Upper lobe of left lung (tissue), 6 donors: ENCODE measurements at places on chromosomes 2 and 18. TPM values are rescaled to one million over a fixed set of nuclear protein-coding genes. Genes with fewer than 3 reads are reported as not detected.

Gene ZDBF2
- total RNA-seq = 6.6 TPM

Gene SLC5A7
- total RNA-seq = 0.33 TPM

Gene FN1
- total RNA-seq = 1,686 TPM

DNA sequence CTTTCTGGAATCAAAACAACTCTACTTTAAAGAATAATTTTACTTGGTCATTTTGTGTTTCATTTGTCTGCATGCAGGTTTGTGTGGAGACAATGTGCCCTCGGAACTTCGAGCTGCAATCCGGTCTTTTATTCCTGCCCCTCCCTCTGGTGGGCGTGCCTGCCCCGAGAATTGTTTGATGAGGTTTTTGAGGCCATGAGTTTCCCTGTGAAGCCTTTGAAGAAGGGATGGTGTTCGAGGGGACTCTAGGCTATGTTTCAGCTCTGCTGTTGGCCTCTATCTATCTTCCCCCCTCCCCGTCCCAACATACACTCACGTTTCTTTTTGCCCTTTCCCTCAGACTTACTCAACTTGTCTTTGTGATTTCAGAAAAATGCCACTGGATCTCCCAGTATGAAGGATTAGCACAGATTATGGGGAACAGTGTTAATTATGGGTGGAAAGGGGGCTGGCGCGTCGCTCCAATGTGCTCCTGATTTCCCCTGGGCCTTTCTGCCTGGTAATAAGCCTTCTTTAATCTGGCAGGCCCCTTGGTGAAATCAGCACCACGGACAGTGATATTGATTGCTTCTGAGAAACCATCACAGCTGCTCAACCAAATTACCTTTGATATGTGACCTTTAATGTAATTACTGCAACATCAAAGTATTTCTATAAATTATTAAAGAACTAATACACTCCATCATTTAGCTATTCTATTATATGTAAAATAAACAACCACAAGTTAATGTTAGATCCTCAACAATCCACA, 82.2 kb downstream of the CELF4 start:
- no peak overlapping the region for H3K27ac ChIP-seq
- H3K4me1 ChIP-seq = peaks cover 6% of the 10 kb centered on the region
- no peaks in the 10 kb centered on the region for H3K36me3 ChIP-seq
- no peak overlapping the region for H3K4me3 ChIP-seq
- H3K27me3 ChIP-seq = no peaks in the 10 kb centered on the region

DNA sequence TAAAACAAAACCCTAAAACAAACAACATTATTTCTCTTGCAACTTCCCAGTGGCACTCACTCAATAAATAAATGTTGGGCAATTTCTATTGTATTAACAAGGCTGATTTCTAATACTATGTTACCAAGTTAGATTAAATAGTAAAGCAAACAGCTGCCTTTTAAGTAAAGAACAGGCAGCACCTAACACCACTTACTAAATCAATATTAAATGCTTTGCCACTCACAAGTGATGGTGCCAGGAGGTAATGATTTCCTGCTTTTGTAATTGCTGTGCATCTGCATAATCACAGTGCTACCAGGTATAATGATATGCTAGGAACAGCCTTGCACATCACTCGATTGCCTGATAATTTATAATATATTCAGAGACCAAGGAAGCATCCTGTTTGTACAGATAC, 276.5 kb downstream of the NBAS start:
- no peak for DNase-seq
- no peak overlapping the region for H3K27ac ChIP-seq
- peaks cover 5% of the 10 kb centered on the region for H3K36me3 ChIP-seq
- H3K27me3 ChIP-seq = no peaks in the 10 kb centered on the region

DNA sequence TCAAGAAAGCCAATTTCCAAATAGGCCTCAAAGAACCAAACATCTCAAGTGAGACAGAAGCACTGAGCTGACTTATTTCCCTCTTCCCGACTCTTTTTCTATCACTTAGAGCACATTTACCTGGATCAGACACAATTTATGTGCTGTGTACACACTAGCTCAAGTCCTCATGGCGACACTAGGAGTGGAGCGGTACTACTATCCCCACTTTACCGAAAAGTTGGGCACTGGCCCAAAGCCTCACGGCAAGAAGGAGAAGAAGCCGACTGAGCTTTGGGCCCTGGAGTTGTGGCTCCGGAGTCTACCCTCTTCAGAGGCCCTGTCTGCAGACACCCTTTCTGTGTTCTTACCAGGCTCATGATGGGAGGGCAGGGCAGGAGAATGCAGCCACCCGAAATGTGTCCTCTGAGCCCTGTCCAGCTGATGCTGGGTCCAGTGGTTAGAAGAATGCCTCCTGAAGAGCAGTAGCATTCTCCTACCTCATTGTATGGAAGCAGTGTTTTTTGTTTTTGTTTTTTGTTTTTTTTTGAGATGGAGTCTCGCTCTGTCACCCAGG, 91.7 kb upstream of the CNGA3 start:
- H3K27me3 ChIP-seq = no peaks in the 10 kb centered on the region
- DNase-seq = no peak
- no peaks in the 10 kb centered on the region for H3K4me1 ChIP-seq
- H3K4me3 ChIP-seq = no peak overlapping the region
- H3K27ac ChIP-seq = no peak overlapping the region

Gene PCGF1
- 39.8 TPM for total RNA-seq

DNA sequence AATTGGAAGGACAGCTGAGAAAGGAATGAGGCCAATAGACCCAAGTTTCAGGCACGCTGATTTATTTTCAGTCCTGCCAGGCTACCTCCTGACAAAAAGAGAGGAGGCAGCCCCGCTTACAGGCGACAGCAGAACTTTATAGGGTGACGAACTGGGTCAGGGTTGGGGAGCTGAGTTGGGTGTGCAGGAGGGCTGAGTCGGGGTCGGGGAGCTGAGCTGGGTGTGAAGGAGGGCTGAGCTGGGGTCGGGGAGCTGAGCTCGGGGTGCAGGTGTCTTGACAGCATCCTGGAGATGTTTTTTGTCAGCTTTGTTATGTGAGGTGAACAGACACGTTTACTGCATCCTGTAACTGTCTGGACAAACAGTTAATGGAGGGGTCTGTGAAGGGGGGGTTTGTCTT, 342.2 kb downstream of the ADCYAP1 start:
- H3K27ac ChIP-seq = no peak overlapping the region
- no peak overlapping the region for H3K4me3 ChIP-seq
- no peaks in the 10 kb centered on the region for H3K4me1 ChIP-seq
- no peaks in the 10 kb centered on the region for H3K27me3 ChIP-seq
- H3K36me3 ChIP-seq = no peaks in the 10 kb centered on the region

- H3K27ac ChIP-seq = no peak overlapping the region
- H3K4me1 ChIP-seq = peaks cover 58% of the 10 kb centered on the region
- DNase-seq = no peak
- H3K36me3 ChIP-seq = no peaks in the 10 kb centered on the region
Observed at GRCh38 chr2:65380255-65380654, 52.1 kb downstream of the SPRED2 start.

GRCh38 chr18:48153613-48154481, 223.4 kb upstream of the SMAD2 start:
- H3K4me3 ChIP-seq = no peak overlapping the region
- no peak for DNase-seq
- peaks cover 9% of the 10 kb centered on the region for H3K4me1 ChIP-seq
- no peak overlapping the region for H3K27ac ChIP-seq

Gene PKDCC
- 106 TPM for total RNA-seq

Gene NT5DC4
- 5.2 TPM for total RNA-seq

GRCh38 chr2:19731037-19731436, 170.7 kb downstream of the TTC32 start:
- H3K4me1 ChIP-seq = no peaks in the 10 kb centered on the region
- no peak overlapping the region for H3K27ac ChIP-seq
- DNase-seq = no peak
- H3K4me3 ChIP-seq = no peak overlapping the region
- H3K36me3 ChIP-seq = no peaks in the 10 kb centered on the region

DNA sequence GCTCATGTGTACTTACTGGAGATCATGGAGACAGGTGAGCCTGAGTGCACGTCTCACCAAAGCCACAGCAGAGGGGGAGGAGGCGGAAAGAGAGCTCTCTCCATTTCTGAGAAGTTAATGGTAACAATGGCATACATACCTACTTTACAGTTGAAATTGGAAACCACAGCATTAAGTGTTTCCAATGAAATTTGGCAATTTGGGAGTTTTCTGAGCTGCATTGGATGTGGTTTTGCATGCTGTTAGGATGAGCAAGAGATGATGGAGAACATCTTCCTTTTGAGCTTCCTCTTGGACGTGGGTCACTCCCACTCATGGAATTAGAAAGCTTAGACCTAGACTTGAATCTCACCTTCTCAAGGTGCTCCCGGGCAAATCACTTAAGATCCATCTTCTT, 25.5 kb upstream of the IL37 start:
- no peak overlapping the region for H3K27ac ChIP-seq
- H3K4me1 ChIP-seq = no peaks in the 10 kb centered on the region
- no peak overlapping the region for H3K4me3 ChIP-seq
- no peaks in the 10 kb centered on the region for H3K36me3 ChIP-seq
- H3K27me3 ChIP-seq = no peaks in the 10 kb centered on the region

Gene TNFAIP6
- total RNA-seq = 0.78 TPM

- no peaks in the 10 kb centered on the region for H3K36me3 ChIP-seq
- H3K27ac ChIP-seq = no peak overlapping the region
- peaks cover 12% of the 10 kb centered on the region for H3K4me1 ChIP-seq
- no peaks in the 10 kb centered on the region for H3K27me3 ChIP-seq
Observed at GRCh38 chr2:24831221-24832072, 38.2 kb downstream of the CENPO start.

DNA sequence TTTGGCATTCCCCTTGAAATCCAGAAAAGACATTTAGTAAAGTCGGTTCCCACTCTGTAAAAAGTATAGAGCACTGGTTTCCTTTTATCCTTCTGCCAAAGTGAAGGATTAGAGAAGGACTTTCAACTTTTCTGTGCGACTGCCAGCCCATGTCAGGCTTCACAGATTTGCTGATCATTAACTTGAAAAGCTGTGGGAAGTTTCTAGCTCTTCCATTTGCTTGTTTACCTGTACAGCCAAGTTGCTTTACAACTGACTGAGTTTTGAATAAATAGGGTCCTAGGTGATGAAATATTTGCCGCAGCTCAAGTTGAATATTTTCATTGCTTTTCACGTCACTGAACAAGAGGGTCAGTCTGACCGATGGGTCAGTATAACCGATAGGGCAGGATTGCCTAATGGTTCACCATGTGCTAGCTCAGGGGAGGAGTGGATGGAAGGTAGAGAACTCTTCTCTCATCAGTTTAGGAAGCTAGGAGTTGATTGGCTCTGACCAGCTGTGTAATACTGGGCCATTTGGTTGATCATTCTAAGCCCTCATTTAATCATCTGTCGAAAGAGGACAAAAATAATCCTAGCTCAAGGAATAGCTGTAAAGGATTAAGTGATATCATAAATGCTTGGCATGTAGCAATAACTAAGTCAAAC, 30.4 kb downstream of the UPP2 start:
- H3K27me3 ChIP-seq = no peaks in the 10 kb centered on the region
- DNase-seq = no peak
- H3K4me1 ChIP-seq = no peaks in the 10 kb centered on the region
- H3K4me3 ChIP-seq = no peak overlapping the region
- H3K27ac ChIP-seq = no peak overlapping the region
- no peaks in the 10 kb centered on the region for H3K36me3 ChIP-seq

- DNase-seq = no peak
- no peak overlapping the region for H3K27ac ChIP-seq
- H3K27me3 ChIP-seq = no peaks in the 10 kb centered on the region
- no peaks in the 10 kb centered on the region for H3K36me3 ChIP-seq
- no peak overlapping the region for H3K4me3 ChIP-seq
Observed at GRCh38 chr2:51065276-51065675, 33.3 kb upstream of the NRXN1 start.

DNA sequence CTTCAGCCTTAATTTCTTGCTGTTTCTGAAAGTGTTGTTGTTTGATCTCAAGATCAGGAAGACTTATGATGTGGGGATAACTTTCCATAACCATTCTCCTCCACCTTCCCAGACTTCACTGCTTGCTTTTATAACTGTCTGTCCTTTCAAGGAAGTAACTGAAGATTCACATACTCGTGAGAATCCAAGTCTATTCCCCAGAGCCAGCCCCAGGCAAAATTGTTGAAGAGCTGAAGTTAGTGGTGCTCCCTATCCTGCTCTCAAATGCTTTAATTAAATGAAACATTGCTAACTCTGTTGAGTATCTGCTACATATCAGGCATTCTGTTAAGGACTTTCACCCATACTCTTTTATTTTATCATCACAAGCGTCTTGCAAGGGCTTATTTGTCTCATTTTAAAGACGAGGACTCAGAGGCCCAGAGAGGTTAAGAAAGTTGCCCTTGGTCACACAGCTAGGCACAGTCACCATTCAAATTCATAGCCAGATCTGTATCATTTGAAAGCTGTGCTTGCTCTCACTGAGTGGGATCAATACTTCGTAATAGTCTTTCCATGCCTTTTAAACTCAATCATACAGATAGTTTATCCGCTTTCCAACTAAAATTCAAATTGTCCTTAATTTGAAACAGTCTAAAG, 189.8 kb upstream of the TCF4 start:
- peaks cover 28% of the 10 kb centered on the region for H3K4me1 ChIP-seq
- no peak overlapping the region for H3K4me3 ChIP-seq
- DNase-seq = no peak
- no peaks in the 10 kb centered on the region for H3K36me3 ChIP-seq

- H3K36me3 ChIP-seq = no peaks in the 10 kb centered on the region
- H3K27ac ChIP-seq = no peak overlapping the region
- H3K4me3 ChIP-seq = no peak overlapping the region
- no peaks in the 10 kb centered on the region for H3K27me3 ChIP-seq
Observed at GRCh38 chr2:15673919-15674636, 82.4 kb downstream of the DDX1 start.

- H3K36me3 ChIP-seq = no peaks in the 10 kb centered on the region
- H3K4me1 ChIP-seq = no peaks in the 10 kb centered on the region
- H3K27ac ChIP-seq = no peak overlapping the region
- no peak for DNase-seq
- H3K27me3 ChIP-seq = no peaks in the 10 kb centered on the region
Observed at GRCh38 chr2:148527488-148528340, 116.8 kb upstream of the EPC2 start.

DNA sequence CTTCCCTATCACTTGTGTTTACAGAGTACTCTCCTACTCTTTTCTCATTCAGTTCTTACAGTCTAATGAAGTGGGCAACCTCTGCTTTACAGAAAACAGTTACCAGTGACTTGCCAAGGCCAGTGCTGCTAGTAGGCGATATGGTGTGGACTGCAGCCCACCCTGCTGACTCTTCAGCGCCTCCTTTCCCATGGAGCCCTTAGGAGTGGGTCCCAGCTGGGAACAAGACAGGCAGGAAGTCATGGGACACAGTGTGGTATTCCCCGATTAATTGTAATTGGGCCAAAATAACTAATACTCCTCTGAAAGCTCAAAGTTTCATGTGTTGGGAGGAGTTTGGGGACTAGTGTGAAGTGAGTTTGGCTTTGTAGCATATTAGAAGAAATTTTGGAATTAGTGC, 120.1 kb upstream of the EML6 start:
- H3K36me3 ChIP-seq = peaks cover 9% of the 10 kb centered on the region
- no peaks in the 10 kb centered on the region for H3K27me3 ChIP-seq
- H3K4me3 ChIP-seq = no peak overlapping the region
- no peak for DNase-seq
- peak overlapping the region; percentile 77 for H3K27ac ChIP-seq

- no peak for DNase-seq
- H3K4me1 ChIP-seq = peaks cover 30% of the 10 kb centered on the region
- H3K36me3 ChIP-seq = no peaks in the 10 kb centered on the region
- H3K4me3 ChIP-seq = no peak overlapping the region
- peak overlapping the region; percentile 43 for H3K27ac ChIP-seq
Observed at GRCh38 chr2:134261398-134262131, 7.7 kb downstream of the MGAT5 start.

- H3K4me1 ChIP-seq = no peaks in the 10 kb centered on the region
- H3K27me3 ChIP-seq = no peaks in the 10 kb centered on the region
- no peak overlapping the region for H3K4me3 ChIP-seq
- H3K36me3 ChIP-seq = no peaks in the 10 kb centered on the region
- no peak for DNase-seq
Observed at GRCh38 chr2:81206216-81206615, 901.7 kb upstream of the LRRTM1 start.
